WTC11 (cell line): ENCODE measurements at places on chromosomes 3 and 15. TPM values are rescaled to one million over a fixed set of nuclear protein-coding genes. Genes with fewer than 3 reads are reported as not detected.

Gene GOLGA6D
- total RNA-seq: 2.1 to 2.6 TPM (median 2.6 TPM) in 3 replicates

GRCh38 chr3:100993309-100993708, at the start of gene ABI3BP:
Gene ABI3BP (minus strand): TSS chr3:100993421. CDS start chr3:100993384, 37 bp downstream.
- peak; percentile 16 for DNase-seq

DNA sequence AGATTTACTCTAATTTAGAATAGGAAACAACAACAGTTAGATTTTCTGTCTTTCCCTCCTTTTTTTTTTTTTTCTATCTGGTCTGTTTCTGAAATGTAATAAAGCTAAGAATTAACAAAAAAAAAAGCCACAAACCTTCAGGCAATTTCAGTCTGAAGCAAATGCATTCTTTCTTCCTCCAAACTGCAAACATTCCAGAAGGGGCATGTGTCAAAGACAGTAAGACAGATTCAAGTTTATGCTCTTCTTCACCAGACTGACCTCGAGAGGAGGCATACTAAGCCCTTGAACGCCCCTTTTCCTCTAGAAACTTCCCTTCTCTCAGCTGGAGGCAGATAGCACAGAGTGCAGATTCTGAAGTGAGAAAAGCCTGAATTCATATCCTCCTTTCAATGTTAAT, 654.6 kb upstream of the LMCD1 start:
- no peak for DNase-seq

GRCh38 chr15:74988007-74988800, 7.2 kb upstream of the SCAMP5 start:
- peak; percentile 74 for DNase-seq

- no peak for DNase-seq
Observed at GRCh38 chr15:23628612-23629233, 18.9 kb downstream of the MAGEL2 start.

DNA sequence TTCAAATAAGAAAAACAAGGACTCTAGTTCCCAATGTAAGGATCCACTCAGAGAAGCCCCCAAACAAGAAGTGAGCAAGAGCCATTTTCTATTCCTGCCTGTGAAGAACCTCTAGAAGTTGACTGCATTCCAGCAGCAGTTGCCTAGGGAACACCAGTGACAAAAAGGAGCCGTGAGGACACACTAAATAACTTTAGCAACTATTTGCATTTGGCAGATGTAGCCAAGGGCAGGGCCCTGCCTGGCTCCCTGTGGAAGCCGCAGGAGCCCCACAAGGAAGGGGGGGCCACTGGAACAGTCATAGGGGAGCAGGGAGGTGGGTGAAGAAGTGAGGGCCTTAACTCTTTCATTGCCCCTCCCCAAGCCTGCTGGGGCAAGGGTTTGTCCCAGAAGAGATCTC, 470.2 kb upstream of the PROK2 start:
- no peak for DNase-seq
